ENCODE measurements at places on chromosomes 3 and 15.

DNA sequence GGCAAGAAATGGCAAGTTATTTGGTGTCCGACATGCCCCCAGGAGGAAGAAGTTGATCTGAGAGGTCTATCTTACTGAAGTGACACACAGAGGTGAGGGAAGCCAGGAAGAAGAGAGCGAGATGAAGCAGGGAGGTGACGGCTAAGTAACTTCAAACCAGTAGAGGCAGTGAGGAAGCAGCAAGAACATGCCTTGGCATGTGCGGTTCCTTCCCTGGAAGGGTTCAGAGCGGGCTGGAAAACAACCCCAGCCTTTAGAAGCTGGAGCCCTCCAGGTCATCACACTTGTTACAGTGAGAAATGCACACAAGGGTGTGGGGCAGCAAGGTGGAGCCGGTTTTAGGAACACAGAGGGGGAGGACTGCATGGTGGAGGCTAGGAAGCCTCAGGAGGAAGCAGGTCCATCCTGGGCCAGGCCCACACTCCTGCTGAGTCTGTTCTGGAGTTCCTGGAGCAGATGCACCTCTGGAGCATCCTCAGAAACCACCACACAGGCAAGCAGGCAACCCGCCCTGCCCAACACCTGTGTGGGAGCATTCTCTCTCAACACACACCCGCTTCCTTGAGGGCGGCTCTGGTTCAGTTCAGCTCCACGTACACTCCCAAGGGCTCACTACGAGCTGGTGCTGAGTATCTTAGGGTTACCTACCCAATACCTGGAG, 47.1 kb downstream of the POC1A start:
- DNase-seq: no peak

DNA sequence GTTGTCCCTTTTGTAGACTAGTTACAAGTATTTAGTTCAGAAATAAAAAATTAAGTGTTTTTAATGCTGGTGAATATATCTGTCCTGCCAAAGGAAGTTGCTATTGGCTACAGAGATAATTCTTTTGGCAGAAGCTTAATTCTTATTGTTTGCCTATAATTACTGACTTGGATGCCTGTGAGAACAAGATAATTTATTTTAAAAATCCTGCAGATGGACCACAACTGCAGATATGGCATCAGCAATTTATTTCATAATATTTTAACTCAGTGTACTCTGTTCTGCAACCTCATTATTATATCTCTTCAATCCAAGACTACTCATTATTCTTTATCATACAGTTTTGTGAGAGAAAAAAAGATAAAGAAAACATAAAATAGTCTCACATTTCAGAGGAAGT, 789.8 kb downstream of the NAALADL2 start:
- no peak for DNase-seq

DNA sequence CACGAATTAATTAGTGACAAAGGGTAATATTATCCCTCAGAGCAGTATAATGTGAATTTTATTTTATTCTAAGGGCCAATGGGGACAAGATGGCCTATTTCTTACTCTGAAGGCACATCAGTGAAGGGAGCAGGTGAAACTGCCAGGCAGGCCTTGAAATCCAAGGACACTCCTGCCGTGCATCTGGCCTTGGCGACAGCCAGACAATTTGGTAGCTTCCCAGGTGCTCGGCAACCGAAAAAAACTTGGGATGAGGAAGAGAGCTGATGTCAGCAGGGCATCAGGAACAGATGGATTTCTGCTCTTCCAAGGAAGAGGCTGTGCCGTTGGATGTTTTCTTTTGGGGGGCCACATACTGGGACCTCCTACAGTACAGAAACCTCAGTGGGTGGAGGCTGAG, 83.2 kb upstream of the ADAMTSL3 start:
- no peak for DNase-seq

DNA sequence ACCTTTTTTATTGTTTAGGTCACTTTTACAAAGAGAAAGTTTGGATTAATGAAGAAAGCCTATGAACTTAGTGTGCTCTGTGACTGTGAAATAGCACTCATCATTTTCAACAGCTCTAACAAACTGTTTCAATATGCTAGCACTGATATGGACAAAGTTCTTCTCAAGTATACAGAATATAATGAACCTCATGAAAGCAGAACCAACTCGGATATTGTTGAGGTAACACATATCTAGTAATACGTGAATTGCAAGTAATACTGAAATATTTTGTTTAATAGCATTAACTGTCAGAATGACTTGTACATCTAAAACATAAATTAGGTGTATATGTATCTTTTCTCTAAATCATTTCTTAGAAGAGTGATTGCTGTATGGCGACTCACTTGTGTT, 79.8 kb downstream of the MEF2A start:
- DNase-seq: no peak

DNA sequence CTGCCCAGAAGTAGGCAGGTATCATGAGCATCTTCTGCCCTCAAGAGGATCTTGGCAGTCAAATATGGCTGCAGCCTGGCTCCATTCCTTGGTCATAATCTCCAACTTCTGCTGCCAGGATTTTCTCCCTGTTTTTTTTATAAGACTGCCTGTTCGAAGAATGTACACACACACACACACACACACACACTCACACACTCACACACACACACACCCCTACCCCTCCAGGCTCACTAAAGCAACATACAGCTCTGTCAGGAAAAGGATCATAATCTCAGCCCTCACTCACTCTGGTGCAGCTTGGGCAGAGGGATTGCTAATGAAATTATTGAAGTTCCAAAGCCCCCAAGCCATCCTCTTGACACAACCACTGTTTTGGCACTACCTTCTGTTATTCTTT, 129.2 kb upstream of the BFSP2 start:
- no peak for DNase-seq

- DNase-seq: no peak
Observed at GRCh38 chr3:129793319-129793718, 100.2 kb downstream of the TMCC1 start.

DNA sequence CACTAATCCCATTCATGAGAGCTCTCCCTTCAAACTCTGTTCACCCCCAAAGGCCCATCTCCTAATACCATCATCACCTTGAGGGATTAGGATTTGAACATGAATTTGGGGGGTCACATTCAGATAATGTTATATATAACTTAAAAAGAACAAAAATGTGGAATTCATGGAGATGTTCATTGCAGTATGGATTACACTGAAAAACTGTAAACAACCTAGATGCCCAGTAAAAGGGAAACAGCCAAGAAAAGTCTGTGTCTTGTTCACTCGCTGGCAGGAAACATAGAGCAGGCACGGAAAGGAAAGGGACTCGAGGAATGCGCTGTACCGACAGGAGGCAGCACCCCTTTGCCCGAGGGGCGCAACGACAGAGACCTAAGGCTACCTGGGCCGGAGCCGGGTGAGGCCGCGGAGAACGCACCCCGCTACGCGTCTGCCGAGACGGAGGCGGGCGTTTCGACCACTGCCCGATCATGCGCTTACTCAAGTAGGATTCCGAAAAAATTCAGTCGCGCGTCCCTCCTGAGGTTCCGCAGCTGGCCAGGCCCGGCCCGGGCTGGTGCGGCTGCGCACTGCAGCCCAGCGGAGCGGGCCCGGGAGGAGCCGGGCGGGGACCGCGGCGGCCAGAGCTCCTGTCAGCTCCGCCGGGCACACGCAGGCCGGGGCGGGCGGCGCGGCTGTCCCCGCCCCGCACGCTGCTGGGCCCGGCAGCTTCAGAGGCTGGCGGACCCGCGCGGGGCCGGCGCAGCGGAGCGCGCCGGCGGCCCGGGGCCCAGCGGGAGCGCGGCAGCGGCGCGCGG, 862 bp upstream of the MAN2A2 start:
- peak; percentile 75 for DNase-seq

GRCh38 chr15:66023311-66023972, 154.2 kb downstream of the RAB11A start:
- DNase-seq: no peak

DNA sequence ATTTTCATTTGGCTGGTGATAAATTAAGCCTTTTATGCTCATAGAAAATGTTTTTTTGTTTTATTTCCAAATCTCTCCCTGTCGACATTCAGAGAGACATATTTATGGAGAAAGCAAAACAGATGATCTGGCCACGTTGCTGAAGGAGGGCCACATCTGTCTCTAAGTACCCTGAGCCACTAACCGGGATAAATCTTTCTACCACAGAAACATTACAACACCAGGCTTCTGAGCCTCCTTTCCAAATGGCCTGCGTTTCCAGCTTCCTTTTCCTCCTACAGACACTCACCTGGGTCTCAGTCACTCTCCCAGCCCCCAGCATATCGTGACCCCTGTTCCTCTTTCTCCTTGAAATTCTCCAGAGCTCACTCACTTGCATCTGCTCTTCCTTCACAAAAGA, 161.0 kb downstream of the ARRDC4 start:
- no peak for DNase-seq

DNA sequence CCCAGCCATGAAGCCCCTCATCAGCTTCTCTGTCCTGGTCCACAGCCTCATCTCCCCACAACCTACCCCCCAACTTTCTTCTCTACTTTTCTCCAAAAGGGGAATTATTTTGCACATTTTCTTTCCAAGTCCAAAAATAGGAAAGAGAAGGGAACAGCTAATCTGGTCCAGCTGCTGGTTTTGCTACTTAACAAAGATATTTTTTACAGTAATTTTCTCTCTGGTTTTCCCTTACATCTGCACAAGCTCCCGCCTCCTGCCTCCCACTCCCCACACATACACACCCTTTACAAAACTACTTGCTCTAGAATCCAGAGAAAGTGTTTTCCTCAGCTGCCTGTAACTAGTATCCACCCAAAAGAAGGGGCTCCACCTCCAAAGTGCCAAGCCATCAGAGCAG, 177.2 kb downstream of the POLR2M start:
- DNase-seq: no peak

GRCh38 chr3:45443459-45443858, 55.1 kb downstream of the LARS2 start:
- no peak for DNase-seq

- DNase-seq: no peak
Observed at GRCh38 chr3:19165654-19166053, 17.3 kb downstream of the KCNH8 start.

- DNase-seq: no peak
Observed at GRCh38 chr3:127092776-127093175, 100.2 kb upstream of the PRR23E start.

DNA sequence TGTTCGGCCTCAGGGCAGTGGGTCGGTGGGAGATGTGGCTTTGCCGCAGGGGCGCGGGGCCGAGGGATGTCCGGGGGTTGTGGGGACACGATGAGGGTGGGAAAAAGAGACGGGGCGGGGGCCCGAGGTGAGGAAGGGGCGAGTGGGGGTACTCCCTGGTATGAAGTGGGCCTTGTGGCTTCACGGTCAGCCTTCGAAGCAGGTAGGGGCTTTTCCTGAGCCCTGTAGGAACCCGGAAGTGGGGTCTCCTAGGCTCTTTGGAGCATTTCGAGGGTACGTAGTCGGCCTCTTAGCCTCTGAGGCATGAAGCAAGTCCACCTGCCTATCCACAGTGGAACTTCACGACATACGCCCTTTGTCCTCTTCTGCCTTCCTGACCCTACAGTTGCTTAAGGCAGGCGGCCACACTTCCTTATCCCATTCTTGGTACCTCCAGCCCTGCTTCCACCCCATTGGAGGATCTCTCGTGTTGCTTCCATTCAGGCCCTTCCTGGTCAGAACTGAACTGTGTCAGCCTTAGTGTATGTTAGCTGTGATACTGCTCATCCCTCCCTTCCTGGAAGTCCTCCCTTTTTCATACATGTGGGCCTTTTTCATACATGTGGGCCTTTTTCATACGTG, 389 bp downstream of the ARPC4 start:
- peak; percentile 50 for DNase-seq

DNA sequence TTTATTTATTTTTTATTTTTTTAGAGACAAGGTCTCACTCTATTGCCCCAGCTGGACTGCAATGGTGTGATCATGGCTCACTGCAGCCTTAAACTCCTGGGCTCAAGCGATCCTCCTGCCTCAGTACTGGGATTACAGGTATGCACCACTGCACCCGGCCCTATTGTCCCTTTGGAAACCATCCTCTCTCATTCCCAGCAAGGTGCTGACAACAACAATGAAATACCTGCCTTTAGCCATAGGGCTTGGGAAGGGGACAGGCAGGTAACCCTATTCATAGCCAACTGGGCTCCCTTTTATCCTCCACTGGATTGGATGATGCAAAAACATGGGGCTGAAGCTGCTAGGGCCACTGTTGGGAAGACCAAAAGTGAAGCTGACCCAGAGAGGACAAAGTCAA, 43.1 kb downstream of the SCAP start:
- DNase-seq: no peak

DNA sequence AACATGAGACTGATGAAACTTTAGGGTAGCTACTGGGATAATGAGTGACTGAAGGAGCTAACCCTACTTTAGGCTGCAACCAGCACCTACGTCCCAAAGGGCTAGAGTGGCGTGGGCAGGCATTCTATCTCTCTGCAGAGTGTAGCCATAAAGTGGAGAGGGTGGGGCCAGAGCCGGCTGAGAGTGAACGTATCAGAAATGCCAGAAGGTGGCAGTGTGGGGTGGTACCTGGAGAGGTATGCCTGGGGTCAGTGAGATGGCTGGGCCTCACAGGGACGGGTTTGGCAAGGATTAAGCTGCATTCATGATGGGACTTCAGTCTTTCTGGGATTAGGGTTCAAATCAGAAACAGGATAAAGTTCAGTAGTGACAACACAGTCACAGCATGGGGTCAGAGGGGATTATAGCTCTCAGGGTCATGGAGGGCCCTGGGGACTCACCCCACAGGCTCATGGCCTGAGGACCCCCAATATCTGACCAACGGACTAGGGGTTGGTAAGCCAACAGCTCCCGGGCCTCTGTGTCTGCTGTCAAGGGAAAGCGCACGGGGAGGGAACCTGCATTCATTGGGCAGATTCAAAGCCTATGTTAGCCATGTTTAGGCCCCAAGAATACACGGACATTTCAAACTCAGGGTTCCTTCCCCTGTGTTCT, 86.5 kb upstream of the FOXB1 start:
- peak; percentile 88 for DNase-seq
